ENCODE measurements at places on chromosomes 13 and 19.

DNA sequence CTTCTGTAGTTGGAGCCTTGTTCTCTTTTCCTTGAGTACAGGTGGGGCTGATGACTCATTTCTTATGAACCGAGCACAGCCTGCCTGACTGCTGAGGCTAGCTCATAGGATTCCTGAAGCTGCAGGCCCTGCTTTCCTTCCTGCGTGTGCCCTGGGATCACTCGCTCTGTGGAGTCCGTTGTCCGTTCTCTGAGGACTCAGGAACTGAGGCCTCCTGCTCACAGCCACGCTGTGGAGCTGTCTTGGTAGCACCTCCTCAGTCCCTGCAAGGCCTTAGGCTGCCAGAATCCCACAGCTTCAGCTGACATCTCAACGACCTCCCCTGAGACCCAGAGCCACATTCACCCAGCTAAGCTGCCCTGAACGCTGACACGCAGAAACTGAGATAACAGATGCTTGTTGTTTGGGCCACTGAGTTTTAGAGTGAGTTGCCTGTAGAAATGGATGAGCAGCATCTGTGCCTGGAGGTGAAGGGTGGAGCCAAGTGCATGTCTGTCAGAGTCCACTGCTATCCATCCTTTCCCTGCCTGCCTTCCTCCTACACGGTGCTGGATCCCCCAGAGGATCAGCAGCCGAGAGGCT lies 72.9 kb downstream of the ARHGEF7 start:
- DNase-seq: no peak

DNA sequence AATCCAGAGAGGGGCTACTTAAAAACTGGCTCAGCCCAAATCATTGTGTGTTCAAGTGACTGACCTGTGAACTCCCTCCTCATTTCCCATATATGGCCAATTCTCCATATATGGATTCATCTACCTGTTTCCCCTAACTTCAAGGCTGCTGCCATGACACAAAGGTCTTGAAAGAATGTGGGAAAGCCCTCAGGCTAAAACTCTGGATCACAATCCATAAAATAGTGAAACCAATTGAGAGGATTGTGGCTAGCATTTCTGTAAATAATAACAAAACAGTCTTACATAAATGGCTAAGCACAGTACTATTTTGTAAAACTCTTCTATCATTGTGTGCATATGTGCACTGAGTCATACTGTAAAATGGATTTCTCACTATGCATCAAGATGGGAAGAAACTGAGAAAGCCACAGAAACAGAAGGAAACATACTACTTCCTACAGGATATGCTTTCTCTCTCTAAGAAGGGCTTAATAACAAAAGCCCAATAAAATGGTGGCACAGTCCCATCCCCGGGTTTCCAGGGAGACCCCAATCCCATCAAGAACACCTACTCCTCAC lies 80.5 kb downstream of the FOXO1 start:
- DNase-seq: no peak

DNA sequence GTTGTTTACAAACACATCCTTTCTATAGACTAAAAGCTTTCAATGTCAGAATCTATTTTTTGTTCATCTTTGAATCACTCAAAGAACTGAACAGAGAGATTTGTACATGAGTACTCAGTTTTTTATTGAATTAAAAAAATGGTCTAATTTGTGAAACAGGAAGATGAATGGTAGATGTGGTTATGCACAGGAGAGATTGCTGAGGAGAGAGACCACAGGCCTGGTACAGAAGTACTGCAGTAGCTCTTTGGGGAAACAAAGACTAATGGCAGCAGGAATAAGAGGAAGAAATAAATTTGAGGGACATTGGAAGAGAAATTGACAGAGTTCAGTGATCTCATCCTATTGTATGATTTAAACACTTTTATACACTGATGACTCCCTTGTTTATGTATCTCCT lies 222.0 kb upstream of the ARGLU1 start:
- no peak for DNase-seq

DNA sequence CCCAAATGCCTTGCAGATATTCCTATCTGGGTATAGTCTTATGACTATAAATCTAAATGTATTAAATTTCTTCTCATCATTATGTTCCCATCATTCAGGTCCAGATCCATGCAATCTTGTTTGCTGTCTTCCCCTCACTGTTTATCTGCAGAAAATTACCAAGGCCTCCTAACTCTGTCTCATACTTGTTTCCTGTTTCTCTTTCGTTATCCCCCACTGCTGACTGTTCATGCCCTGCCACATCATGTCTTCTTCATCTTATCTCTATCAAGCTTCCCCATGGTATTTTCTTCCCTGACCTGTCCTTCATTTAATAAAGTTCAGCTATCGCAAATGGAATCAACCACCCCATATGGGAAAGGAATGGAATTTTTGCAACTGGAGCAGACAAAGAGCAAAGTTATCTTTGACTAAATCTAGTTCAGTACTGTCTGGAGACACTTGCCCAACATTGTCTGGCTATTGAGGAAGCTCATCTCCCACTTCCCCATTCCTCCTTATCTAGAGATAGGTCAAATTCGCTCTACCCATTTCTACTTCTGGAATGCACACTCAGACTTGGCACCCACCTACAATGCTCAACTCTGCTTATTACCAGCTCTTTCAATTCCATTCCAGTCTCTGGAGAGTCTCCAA lies 1358.1 kb downstream of the EFNB2 start:
- no peak for DNase-seq

GRCh38 chr19:46859637-46860124 lies 1.1 kb upstream of the ARHGAP35 start:
- DNase-seq: no peak

DNA sequence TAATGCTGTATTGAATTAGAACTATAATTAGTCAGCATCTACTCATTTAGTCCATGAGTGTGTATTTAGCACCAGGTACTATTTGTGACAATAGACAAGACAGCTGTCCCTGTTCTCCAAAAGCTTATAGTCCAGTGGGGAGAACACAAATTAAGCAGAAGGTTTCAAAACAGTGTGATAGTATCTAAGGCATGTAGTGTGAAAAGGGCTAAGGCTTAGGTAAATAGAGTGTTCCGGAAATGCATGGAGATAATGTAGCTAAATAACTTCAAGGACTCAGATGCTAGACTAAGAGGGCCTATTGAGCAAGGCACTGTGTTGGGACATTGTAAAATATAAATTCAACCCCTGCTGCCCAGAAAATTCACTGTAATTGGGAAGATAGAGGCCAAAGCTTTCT lies 144.1 kb upstream of the MIR17HG start:
- no peak for DNase-seq

DNA sequence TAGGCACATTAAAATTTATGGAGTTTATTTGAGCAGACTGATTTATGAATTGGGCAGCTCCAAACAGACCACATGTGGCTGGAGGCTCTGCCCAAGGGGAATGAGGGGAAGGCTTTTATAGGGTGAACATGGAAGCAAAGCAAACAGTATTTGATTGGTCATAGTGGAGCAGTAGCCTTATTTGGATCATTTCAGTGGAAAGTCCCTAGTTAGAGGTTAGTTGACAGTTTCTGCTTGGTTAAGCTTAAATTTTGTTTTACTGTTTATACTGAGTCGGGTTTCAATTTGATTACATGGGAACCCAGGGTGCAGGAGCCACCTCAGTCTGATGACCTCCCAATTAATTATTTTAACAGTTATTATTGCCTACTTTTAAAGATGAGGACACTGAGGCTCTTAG lies 140.5 kb downstream of the NDFIP2 start:
- DNase-seq: no peak

- no peak for DNase-seq
These were observed 10.2 kb upstream of the CARM1 start for GRCh38 chr19:10861103-10861651.

DNA sequence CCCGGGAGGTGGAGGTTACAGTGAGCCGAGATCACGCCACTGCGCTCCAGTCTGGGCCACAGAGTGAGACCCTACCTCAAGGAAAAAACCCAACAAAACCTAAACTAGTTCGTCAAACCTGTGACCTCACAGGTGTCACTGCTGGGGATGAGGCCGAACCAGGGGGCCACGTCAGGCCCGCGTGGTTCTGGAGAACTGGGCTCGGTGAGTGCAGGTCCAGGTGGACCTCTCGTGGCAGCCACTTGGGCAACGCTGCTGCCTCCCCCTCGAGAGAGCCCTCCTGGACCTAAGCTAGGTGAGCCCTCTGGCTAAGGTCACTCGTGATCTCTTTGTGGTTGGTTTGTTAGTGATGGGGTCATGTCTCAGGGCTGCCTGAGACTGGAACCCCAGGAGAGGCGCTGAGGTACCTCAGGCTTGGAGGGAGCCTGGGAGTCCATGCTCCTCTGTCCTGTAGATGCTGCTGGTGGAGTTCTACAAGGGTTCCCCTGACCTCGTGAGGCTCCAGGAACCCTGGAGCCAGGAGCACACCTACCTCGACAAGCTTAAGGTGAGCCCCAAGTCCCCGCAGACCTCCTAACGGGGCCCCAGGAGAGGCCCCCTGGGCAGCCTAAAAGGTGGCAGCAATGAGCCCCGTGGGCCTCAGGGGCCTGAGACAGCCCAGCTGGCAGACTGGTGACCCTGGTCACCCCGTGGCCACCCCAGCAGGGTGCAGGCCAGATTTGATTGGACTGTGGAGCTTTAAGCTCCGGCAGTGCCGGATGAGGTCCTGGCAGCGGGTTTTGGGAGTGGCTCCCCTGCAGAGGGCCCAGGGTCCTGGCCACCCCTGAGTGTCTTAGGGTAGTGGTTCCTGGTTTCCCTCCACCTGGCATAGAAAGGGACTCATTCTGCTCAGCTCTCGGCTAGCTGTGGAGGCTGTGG lies 15.6 kb downstream of the MPND start:
- DNase-seq: no peak

DNA sequence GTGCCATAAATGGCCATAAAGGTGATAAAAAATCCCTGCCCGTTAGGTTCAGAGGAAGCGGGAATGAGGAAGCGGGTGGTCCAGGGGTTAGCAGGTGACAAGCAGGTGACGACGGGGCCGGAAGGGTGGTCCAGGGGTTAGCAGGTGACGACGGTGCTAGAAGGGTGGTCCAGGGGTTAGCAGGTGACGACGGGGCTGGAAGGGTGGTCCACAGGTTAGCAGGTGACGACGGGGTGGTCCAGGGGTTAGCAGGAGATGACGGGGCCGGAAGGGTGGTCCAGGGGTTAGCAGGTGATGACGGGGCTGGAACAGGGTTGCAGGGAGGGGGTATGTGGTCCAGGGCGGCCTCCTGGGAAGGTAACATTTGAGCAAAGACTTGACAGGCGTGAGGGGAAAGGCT lies 6.3 kb downstream of the PRSS57 start:
- no peak for DNase-seq

DNA sequence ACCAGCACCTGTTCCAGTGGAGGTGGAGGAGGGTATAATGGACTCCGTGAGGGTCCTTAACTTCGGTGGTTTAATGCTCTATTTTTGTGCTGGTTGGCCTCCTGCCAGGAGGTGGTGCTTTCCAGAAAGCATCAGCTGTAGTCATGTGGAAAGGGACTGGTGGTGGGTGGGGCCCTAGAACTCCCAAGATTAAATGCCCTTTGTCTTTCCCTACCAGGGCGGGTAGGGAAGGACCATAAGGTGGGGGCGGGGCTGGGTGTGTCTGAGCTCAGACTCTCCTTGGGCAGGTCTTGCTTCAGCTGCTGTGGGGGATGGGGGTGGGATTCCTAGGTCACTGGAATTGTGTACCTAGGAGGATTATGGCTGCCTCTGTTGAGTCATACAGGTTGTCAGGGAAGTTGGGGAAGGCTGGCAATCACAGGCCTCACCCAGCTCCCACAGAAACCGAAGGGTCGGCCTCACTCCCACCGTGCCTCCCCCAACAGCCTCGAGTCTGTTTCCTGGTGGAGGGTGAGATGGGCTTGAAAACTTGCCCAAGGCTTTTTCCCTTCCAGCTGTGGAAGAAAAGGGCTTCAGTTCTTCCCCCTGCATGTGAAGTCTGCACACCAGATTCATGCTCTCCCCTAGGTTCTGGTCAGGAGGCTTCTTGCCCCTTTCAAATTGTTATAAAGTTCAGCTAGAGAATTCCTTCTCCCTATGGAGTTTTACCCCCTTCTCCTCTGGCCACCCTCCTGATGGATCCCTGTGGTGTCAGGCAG lies 60.3 kb upstream of the CLDN10 start:
- no peak for DNase-seq
